CMK (cell line): ENCODE measurements at places on chromosomes 1 and 21.
A peak's percentile ranks its signal among the peaks of the same experiment; 100 is the strongest.

- no peak for DNase-seq
Observed at GRCh38 chr1:216710055-216710454, 13.2 kb downstream of the ESRRG start.

GRCh38 chr1:12435639-12436344, 182.2 kb downstream of the DHRS3 start:
- DNase-seq = no peak

- peak; percentile 12 for DNase-seq
Observed at GRCh38 chr21:19236209-19236608, 832.6 kb upstream of the TMPRSS15 start.

- DNase-seq = no peak
Observed at GRCh38 chr1:2272686-2273400, 44.7 kb downstream of the SKI start.

GRCh38 chr1:245802941-245803665, 648.3 kb downstream of the KIF26B start:
- DNase-seq = no peak

DNA sequence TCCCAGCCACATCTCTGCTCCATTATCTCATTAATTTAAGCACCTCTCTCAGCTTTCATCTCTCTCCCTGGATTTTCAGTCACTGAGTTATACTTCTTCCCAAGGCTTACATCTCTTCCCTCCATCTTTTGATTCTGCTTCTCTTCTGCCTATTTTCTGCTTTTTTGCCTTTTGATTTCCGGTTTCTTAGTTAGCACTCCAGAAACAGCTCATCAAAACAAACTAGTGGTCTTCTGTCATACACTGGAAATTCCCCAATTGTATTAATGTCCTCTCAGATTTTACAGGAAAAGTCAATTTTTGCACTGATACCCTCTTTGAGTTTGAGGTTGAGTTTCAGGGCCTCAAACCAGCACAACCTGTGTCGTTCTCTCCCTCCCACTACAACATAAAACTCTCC, 1.5 kb downstream of the LCE3E start:
- no peak for DNase-seq

DNA sequence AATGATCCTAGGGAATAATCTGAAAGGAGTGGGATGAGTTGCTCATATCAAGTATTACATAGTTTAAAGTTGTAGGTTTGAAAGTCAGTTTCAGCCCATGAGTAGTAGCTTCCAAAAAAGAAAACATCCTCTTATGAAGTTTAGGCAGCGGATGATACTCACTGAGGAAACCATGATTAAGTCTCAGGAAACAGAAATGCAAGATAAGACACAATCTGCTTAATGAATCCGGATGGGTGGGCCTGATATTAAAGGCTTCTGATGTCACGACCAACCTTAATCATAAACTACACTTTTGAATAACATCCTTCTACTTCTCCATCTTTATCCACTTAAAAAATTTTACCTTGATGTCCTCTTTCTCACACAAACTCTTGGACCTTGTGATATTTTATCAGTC, 61.8 kb downstream of the S1PR1 start:
- no peak for DNase-seq

DNA sequence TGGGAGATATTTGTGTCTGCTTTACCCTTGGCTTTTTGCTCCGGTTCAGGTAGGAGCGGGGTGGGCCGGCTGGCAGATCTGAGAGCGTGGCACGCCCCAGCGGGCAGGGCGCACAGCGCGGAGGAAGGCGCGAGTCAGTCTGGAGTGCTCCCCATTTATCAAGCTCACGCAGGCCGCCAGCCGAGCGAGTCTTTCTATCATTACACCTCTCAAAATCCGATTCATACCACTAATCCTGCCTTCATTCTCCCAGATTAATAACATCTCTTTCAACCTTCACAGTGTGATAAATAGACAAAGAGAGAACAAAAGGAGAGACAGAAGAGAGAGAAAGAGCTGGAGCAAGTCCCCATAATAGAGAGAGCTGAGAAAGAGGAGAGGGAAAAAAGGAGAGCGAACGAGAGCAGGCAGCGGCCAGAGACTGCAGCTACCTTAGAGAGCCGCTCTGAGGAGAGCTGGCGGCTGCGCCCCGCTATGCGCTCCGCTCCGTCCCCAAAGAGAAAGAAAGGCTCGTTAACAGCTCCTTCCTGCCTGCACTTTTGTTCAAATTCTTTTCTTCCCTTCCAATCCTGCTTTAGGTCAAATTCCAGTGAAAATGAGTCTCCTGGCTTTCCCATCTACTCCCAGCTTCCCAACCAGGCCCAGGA, 48.0 kb downstream of the DMAP1 start:
- no peak for DNase-seq

DNA sequence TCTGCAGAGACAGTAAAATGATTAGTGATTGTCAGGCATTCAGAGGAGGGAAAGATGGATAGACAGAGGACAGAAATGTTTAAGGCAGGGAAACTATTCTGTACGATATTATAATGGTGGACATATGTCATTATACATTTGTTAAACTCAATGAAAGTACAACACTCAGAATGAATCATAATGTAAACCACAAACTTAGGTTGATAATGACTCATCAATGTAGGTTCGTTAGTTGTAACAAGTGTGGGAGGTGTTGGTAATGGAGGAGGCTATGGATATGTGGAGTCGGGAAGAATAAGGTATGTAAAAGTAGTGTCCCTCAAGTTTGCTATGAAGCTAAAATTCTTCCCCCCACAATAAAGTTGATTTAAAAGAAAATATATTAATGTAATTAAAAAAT, 455.0 kb downstream of the BRINP3 start:
- DNase-seq = no peak

GRCh38 chr1:91770667-91771268, 115.2 kb downstream of the TGFBR3 start:
- DNase-seq = no peak

DNA sequence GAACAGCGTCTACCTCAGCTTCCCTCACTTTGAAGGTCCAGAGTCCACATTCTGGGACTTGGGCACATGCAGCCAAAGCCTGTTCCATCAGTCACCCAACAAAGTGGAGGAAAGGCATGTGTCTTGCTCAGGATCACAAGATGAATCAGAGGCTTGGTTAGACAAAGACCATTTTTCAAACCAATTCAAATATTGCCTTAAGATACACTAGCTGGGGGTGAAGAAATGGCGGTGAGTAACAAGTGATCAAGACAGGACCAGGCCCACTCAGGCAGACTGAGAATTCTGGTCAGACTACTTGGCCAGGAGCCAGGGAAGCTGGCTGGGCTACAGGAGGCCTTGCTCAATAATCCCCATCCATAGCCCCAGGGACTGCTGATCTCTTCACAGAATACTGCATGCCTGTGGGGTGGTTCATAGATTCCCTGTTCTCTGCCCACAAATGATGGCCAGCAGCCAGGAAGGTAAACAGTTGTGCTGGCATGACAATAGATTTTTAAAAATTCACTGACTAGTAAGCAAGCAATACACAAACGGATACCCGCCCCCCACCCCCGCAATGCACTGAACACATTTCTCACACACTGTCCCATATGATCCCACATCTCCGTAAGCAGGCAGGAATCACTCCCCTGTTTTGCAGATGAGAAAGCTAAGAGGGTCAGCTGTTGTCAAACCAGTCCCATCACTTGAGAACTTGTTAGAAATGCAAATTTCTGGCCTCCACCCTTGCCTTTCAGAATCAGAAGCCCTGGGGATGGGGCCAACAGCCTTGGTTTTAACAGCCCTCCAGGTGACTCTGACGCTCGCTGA, 27.2 kb downstream of the ERI3 start:
- no peak for DNase-seq

- no peak for DNase-seq
Observed at GRCh38 chr1:99669821-99670220, 23.9 kb downstream of the PALMD start.

GRCh38 chr1:160017592-160017991, 14.2 kb downstream of the PIGM start:
- DNase-seq = no peak

DNA sequence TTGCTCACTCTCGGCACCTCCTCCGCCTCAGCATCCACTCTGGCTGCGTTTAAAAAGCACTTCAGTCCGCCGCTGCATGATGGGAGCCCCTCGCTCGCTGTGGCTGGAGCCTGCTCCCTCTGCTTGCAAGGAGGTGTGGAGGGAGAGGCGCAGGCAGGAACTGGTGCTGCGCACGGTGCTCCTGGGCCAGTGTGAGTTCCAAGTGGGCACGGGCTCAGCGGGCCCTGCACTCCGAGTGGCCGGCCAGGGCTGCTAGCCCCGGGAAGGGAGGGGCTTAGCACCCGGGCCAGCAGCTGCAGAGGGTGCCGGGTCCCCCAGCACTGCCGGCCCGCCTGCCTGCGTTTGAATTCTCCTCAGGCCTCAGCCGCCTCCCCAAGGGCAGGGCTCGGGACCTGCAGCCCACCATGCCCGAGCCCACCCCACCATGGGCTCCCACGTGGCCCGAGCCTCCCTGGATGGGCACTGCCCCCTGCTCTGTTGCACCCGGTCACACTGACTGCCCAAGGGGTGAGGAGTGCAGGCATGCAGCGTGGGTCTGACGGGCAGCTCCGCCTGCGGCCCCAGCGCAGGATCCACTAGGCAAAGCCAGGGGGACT, 1599.5 kb downstream of the NCAM2 start:
- no peak for DNase-seq

DNA sequence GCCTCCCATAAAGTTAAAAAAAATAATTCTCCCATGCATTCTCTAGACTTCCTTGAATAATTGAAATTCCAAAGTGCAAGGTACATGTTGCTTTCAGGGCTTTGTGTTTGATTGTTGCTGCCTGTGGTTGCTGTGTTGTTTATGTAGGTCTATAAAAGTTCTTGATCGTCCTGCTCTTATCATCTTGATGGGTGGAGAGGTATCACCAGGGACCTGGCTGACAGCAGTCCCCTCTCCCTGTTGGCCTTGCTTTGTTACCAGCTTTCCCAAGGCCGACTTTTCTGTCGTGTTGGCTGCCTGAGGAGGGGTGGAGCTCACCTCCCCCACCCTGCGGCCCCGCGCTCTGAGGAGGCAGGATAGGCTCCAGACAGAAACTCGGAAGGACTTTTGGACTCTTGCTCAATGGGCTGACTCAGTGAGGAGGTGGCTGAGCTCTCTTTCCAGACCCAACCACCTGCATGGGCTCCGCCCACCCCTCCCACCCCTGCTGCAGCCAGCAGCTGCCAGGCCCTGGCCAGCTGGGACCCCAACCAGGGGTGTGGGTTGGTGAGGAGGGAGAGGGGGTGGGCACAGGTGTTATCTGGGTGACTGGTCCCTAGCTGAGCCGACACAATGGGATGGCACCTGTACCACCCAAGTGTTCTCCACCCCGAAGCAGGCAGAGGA, 2.0 kb downstream of the INAVA start:
- DNase-seq = no peak

GRCh38 chr1:235326719-235327558, 1.0 kb downstream of the ARID4B start:
- peak; percentile 39 for DNase-seq

GRCh38 chr1:177964336-177964735, 5.5 kb downstream of the SEC16B start:
- no peak for DNase-seq

GRCh38 chr1:7551442-7551841, 219.7 kb upstream of the VAMP3 start:
- DNase-seq = no peak

DNA sequence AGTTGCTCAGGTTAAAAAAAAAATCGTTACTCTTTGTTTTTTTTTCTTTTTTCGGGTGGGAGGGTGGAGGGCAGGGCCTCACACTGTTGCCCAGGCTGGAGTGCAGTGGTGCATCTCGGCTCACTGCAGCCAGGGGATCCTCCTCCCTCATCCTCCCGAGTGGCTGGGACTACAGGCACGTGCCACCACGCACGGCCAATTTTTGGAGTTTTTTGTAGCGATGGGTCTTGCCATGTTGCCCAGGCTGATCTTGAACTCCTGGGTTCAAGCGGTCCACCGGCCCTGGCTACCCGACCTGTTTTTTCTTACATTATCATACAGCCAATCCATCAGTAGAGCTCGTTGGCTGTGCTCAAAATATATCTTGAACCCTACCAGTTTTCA, 2.2 kb upstream of the USP1 start:
- no peak for DNase-seq
